Heart right ventricle (tissue), 16 donors: ENCODE measurements at places on chromosomes 1 and 21. TPM values are rescaled to one million over a fixed set of nuclear protein-coding genes. Genes with fewer than 3 reads are reported as not detected.

POLR3GL gene
- 64.5 TPM for polyA plus RNA-seq

SLC30A2 gene
- 0.97 TPM for polyA plus RNA-seq

AADACL3 gene
- not detected for polyA plus RNA-seq

FAF1 gene
- 30.9 TPM for polyA plus RNA-seq

CRABP2 gene
- 1.8 TPM for polyA plus RNA-seq

IVNS1ABP gene
- polyA plus RNA-seq, result 26.0 TPM

MEAF6 gene
- 34.0 TPM for polyA plus RNA-seq

FLG gene
- under 0.01 TPM for polyA plus RNA-seq

GRCh38 chr1:71031426-71031825, 16.2 kb downstream of the PTGER3 start:
- no peak for DNase-seq

- DNase-seq, result no peak
Measured at GRCh38 chr1:101485712-101486111, 248.9 kb downstream of the S1PR1 start.

GRCh38 chr1:5548266-5548665, 444.0 kb downstream of the NPHP4 start:
- no peak for DNase-seq

GRCh38 chr1:47627471-47628370, 189.9 kb downstream of the FOXD2 start:
- DNase-seq, result no peak

GRCh38 chr1:38561110-38561509, 298.5 kb downstream of the RRAGC start:
- no peak for DNase-seq

GRCh38 chr21:23638131-23638695, 1969.1 kb downstream of the MRPL39 start:
- no peak for DNase-seq

- no peak for DNase-seq
Measured at GRCh38 chr1:65769636-65770035, 23.1 kb upstream of the PDE4B start.

DNA sequence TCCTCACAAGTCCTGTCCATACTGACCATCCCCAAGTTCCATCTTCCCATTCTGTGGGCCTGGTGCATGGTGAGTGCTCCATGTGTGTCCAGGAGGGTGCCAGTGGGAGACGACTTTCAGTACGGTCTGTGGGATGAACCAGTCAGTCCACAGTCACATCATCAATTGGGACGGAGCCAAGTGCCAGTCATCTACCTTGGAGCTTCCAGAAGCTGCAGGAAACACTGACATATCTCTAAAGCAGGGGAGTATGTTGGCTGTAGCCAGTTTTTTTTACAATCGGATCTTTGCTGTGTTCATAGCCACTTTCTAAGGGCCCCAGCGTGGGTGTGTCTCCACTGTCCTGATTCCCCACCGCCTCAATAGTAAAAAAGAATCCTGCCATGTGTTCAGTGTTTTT, 13.6 kb upstream of the TRIM17 start:
- no peak for DNase-seq
